ENCODE measurements at places on chromosomes 1 and 21.
A peak's percentile ranks its signal among the peaks of the same experiment; 100 is the strongest.

DNA sequence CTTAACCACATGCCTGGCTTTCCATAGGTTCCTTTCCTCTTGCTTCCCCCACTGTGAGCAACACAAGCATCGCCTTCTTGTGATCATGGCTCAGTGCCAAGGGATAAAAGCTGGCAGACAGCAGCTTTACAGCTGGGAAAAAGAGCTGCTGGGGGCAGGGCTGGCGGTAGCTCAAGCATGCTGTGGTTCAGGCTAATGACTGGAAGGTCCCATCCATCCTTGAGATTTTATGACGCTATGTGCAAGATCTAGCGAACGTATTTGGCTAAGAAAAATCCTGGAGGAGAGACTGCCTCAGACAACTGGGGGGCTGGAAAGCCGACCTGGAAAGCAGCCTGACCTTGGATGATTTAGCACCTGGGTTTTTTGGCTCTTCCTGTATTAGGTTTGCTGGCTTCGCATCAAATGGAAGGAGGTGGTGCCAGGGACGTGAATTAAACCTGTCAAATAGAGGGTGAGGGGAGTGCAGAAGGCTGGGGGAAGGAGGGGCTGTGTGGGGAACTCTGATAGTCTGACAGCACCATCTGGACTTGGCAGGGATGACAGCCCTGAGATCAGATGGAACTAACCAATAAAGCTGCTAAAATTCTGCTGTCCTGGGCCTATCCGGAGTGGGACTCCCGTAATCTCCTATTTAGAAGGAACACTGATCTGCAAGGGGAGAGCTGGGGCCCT lies 34.8 kb downstream of the ZMYND12 start:
- DNase-seq = peak; percentile 79

- no peak for DNase-seq
Measured at GRCh38 chr1:27527223-27527889, 37.4 kb upstream of the WASF2 start.

GRCh38 chr1:65948609-65949229 lies 156.0 kb downstream of the PDE4B start:
- no peak for DNase-seq

- DNase-seq = no peak
Measured at GRCh38 chr21:25970254-25970930, 200.2 kb downstream of the APP start.

GRCh38 chr1:242691610-242691945 lies 167.1 kb upstream of the PLD5 start:
- DNase-seq = no peak

DNA sequence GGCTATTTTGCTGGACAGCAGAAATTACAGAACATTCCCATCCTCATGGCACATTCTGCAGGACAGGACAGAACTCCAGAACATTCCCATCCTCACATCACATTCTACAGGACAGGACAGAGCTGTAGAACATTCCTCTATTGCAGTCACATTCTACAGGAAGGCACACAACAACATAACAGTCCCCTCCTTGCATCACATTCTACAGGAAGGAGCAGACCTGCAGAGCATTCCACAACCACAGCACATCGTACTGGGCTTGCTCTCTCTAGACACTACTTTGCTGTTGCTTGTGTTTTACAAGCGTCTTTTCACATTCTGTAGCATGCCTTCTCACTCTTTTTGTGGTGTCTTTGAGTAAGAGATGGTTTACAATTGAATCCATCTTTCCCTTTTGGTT lies 26.8 kb upstream of the ABCB10 start:
- DNase-seq = no peak

DNA sequence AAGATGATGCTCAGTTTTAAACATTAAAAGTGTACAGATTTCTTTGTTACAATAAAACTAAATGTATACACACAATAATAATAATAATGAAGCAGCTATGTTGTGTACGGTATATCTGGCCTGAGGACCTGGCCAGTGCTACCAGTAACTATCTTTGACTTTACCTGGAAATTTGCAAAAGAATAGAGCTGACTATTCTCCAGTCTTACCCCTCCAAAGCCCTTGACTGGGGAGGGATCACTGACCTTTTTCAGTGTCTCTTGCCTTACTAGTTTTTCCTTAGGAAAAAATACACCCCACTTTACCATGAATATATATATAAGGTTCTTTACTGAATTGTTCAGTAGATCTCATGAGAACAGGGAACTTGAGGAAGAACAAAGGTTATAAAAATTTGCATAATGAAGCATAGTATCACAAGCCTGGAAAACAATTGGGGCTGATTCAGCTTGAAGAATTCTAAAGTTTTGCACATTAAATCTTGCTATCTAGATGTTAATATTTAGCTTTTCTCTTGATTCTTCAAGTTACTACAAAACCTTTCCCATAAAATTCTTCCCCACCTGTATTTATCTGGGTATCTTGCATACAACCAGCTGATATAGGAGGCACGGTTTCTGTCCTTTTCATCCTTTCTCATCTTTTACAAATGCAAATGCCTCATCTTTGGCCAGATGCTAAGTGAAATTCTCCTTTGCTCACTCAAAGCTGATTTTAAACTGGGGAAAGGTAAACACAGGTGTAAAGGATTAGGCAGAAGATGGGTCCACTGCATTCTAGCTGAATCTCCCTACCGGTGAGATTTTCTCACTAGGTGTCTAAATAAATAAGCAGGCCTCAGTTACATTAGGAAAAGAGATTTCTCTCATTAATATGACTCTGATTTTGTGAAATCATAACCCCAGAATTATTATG lies 25.0 kb upstream of the SLAMF1 start:
- no peak for DNase-seq

DNA sequence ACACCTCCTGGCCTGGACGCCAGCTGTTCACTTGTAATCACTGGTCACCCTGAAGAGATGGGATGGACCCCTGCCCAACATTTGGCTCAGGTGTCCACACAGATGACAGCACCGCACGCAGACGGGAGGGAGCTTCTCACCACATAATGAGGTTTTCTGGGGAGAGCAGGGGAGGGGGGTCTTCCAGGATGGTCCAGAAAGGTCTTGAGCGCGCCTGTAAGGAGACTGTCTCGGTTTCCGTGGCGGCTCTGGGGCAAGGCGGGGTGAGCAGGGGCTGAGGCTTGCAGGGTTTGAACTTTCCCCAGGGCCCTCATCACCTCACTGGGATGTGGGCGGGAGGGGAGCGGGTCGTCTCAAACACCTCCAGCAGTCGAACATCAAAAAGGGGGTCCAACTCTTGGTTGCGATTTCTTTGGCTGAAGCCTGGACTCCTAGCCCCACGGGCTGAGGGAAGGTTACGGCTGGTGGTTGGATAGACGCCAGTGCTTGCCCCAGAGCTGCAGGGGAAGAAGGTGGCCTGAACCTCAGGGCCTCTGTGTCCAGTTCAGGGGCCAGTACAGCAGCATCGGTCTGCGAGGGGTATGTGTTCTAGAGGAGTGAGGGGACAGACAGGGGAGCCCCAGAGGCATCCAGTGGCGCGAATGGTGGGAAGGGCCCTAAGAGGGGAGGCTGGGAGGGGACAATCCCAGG lies 53.8 kb downstream of the PRKCZ start:
- DNase-seq = no peak

- DNase-seq = no peak
Measured at GRCh38 chr1:217052626-217053025, 329.4 kb upstream of the ESRRG start.

GRCh38 chr1:52366517-52366827 lies 467 bp upstream of the CC2D1B start:
- DNase-seq = no peak

- no peak for DNase-seq
Measured at GRCh38 chr21:37574316-37574715, 207.7 kb downstream of the DYRK1A start.

DNA sequence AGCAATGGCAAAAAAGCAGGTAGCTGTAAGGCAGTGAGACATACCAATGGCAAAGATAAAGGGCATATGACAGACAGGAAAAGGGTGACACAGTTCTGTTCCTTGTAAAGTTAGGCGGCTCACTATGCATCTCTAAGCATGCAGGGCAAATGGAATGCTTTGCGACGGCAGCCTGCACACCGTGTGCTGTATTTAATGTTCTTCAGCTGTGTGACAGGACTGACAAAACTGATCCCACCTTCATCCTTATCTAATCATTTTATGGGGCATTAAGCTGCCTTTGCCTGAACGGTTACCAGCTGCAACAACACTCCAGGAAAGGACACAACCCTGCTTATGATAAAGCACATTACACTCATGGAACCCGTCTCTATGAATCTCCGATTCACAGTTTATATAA lies 80.5 kb upstream of the VAV3 start:
- no peak for DNase-seq

- no peak for DNase-seq
Measured at GRCh38 chr1:33898406-33898805, 34.5 kb downstream of the HMGB4 start.

DNA sequence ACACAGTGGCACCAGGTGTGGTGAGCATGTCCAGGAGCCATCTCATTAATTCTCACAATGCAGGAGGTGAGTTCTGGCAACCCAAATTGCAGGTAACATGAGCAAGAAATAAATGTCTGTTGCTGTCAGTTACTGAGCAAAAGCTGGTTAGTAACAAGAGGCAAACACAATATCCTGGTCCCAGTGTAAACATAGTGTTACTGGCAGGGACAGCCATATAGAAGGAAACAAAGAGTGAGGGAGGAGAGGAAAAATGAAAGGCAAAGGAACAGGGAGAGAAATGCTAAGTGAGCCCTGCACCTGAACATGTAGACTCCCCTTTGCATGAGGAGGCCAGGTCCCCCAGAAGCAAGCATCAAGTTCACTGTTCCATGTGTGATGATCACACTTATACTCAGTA lies 203.6 kb downstream of the TRABD2B start:
- DNase-seq = no peak

DNA sequence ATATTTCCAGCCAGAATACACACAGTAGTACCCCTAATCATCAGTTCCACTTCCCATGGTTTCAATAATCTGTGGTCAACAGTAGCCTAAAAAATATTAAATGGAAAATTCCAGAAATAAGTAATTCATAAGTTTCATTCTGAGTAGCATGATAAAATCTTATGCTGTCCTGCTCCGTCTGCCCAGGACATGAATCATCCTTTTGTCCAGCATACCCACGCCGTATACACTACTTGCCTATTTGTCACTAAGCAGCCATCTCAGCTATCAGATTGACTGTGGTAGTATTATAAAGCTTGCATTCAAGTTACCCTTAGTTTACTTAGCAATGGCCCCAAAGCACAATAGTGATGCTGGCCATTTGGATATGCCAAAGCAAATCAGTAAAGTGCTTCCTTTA lies 118.7 kb downstream of the SLC5A9 start:
- no peak for DNase-seq

- DNase-seq = no peak
Measured at GRCh38 chr1:244665771-244666217, 12.9 kb downstream of the DESI2 start.

DNA sequence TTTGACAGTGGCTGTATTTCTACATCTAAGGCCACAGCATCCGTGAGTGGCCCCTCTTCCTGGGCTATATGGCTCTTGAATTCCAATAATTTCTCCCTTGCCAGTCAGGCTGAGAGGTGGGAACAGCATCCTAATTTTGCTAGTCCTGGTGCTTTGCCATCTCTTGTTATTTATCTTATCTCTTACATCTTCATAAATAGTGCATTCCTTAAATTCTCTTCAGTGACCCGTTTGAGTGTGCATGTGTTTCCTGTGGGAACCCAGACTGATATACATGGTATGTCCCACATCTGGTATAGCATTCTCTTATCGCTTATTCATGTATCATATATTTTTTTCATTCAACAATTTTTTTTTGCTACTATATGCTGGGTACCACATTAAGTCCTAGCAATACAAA lies 9.9 kb downstream of the S100A11 start:
- DNase-seq = no peak

- no peak for DNase-seq
Measured at GRCh38 chr1:116290085-116290705, 82.8 kb upstream of the ATP1A1 start.

- peak; percentile 56 for DNase-seq
Measured at GRCh38 chr1:9145021-9145668, 16.2 kb upstream of the GPR157 start.

DNA sequence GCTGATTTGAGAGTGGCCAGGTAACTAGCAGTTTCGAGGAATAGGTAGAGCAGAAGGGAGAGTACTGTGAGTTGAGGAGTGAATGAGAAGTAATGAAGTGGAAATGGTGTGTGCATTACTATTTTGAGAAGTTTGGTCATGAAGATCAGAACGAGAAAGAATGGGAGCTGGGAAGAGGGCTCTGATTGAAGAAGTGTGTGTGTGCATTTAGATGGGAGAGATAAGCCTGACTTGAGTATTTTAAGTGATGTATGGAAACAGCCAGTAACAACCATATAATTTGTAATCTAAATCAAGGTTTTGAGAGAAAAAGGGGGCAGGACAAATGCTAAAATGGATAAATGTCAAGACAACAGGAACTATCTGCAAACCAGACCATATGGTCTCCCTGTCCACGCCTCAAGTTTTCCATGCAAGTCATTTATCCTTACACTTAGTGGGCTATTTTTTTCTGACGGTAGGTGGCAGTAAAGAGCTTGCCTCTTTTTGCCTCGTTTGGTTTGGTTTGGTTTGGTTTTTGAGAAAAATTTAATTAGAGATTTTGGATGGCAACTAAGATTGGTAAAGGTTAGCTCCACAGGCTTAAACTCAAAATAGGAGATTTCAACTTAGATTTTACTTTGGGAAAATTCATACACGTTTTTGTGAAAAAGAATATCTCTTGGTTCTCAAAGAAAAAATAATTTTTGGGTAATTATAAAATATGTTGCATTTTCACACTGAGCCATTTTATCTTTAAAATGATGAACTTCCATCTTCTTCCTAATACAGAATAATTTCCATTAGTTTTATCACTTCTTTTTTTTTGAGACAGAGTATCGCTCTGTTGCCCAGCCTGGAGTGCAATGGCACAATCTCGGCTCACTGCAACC lies 9.5 kb upstream of the B3GALNT2 start:
- DNase-seq = peak; percentile 57

GRCh38 chr1:209198961-209199750 lies 384.4 kb upstream of the CAMK1G start:
- DNase-seq = no peak

DNA sequence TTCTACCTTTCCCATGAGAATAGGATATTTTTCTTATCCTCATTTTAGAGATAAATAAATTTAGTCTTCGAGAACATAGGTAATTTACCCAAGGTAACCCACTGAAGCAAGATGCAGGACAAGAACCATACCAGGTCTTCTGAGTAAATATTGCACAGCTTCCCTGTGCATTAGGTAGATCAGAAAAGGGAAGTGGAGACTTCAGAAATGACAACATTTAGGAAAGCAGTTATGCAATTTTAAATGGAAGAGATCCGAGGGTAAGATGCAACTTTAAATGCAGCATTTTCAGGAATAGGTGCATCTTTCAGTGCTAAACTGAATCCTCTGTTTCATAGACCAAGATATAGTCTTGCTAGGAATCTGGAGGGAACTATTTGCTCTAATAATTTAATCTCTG lies 206.4 kb upstream of the SGIP1 start:
- DNase-seq = no peak

- no peak for DNase-seq
Measured at GRCh38 chr1:26403656-26404055, 7.0 kb upstream of the LIN28A start.
